Activated CD4-positive, alpha-beta T cell treated with anti-CD3 and anti-CD28 coated beads, Interleukin-2, amount 50 U/mL, for 4 hours (primary cell): ENCODE measurements at places on chromosomes 2 and 18.
A peak's percentile ranks its signal among the peaks of the same experiment; 100 is the strongest.

DNA sequence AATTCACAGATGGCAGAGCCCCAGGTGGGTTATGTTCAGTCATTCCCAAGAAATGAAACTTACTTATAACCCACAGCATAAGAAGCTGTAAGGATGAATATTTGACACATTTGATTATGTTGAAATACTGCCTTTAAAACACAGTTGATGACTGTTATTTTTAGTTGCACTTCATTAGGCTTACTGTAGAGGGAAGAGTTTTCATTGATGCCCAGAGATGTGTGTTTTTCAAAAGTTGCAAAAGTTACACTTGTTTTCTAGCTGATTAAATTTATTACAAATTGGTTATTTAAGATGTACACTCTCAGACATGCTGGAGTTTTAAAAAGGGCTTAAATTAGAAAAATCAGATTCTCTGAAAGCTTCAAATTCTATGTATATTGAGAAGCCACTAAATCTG lies 506.1 kb downstream of the PARD3B start:
- DNase-seq: no peak

DNA sequence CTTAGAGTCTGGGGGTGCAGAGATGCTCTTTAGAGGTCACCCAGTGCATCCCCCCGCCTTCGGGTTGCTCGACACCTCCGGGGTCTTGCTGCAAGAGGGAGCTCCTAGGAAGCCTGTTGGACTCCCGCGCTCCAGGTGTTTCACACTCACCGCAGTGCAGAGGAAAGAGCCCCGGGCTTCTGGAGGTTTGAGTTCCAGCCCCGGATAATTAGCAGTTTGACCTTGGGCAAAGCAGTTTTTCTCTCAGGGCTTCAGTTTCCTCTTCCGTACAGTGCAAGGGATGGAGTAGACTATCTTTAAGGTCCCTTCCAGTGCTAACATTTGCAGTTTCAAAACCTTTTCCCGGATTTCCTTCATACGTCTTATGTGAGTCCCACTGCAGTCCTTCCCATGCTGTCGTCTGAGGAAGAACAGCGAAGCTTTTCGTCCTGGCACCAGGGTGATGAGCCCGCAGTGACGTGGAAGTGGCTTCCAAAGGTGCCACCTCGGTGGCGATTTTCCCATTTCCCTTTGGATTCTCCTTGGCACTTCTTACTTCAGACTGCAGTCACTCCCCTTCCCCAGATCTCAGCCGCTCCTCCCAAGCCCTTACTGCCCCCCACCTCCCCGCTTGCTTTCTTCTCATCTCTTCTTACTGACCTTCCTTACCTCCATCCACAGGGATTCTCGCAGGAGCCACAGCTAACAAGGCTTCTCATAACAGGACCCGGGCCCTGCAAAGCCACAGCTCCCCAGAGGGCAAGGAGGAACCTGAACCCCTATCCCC lies 585 bp downstream of the PNKD start:
- DNase-seq: no peak

- no peak for DNase-seq
Measured at GRCh38 chr18:29160170-29160569, 983.2 kb upstream of the CDH2 start.

DNA sequence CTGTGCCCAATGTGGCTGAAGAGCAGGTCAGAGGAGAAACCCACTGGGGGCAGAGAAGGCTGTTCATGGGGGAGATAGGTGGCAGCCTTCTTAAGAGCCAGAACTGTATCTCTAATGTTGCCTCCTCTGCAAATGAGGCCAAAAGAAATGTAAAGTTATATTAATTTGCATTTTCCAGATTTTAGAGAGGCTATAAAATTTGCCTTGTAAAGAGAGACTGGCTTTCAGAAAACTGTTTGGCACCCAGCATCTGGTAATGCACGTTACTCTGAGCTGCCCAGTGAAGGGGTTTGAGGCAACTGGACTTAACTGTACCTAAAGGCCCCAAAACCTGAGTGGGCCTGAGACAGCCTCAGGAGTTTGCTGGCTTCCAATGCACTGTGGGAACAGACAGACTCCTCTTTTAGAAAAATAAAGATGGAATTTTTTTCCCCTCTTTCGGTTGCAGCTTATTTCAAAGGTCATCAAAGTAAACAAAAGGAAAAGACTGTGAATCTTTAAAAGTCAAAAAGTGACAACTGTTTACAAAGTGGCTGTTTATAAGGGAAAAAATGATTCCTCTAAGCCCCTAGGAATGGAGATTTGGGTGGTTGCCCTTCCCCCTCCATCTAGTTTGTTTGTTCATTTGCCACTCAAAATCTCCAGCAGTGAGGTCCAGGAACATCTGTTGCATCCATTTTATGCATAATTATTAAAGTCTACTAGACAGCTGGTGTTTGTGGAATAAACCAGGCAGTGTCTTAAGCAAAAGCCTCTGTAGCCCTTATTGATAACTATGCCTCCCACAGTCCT lies 132.2 kb upstream of the ZFP36L2 start:
- DNase-seq: no peak

- no peak for DNase-seq
Measured at GRCh38 chr18:66571845-66572244, 32.0 kb downstream of the CDH19 start.

- peak; percentile 9 for DNase-seq
Measured at GRCh38 chr2:109129356-109129920, 433 bp downstream of the SH3RF3 start.

DNA sequence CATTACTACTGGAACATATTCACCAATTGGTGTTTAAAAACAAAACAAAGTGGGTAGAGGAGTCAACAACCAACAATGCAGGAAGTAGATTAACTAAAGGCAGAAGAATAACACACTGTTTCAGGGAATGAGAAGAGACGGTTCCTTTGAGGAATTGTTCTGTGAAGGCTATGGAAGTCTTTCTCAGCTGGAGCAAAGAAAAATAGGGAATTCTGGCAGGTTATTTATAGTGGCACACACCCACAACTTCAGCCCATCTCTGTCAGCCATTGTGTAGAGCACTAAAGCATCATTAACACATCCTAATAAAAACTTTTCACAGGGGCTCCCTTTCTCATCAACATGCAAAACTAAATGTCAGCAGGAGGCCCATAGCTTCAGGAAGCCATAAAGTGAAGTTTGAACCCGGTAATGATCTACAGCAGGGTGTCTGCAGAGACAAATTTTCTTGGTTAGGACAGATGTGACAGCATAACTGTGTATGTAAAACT lies 113.6 kb downstream of the CDH2 start:
- DNase-seq: no peak

GRCh38 chr2:148896136-148896535 lies 21.1 kb downstream of the KIF5C start:
- no peak for DNase-seq

DNA sequence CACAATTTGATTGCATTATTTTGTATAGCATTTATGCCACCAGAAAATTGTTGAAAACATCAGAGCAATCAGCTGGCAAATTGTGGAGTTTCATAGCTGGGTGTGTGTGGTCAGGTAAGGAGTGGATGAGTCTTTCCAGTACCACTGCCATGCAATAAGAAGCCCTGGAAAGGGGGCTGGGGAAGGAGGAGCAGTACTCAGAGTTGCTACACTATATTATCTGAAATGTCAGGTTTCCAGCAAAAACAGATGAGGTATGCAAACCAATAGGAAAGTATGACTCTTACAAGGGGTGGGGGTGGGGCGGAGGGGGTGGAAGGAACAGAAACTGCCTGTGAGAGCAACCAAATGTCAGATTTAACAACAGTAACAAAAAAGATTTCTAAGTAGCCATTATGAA lies 112.2 kb downstream of the SOS1 start:
- DNase-seq: no peak

DNA sequence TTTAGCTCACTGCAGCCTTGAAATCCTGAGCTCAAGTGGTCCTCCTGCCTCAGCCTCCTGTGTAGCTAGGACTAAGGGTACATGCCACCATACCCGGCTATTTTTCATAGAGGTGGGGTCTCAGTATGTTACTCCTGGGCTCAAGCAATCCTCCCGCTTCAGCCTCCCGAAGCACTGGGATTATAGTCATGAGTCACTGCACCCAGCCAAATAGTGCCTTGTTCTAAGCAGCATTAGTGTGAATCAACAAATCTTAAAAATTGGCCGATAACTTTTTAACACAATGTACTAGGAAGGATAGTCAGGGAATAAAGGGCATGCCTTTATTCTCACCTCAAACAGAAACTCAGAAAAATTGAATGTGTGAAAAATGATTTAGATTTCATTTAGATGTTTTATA lies 51.6 kb downstream of the XRCC5 start:
- no peak for DNase-seq

DNA sequence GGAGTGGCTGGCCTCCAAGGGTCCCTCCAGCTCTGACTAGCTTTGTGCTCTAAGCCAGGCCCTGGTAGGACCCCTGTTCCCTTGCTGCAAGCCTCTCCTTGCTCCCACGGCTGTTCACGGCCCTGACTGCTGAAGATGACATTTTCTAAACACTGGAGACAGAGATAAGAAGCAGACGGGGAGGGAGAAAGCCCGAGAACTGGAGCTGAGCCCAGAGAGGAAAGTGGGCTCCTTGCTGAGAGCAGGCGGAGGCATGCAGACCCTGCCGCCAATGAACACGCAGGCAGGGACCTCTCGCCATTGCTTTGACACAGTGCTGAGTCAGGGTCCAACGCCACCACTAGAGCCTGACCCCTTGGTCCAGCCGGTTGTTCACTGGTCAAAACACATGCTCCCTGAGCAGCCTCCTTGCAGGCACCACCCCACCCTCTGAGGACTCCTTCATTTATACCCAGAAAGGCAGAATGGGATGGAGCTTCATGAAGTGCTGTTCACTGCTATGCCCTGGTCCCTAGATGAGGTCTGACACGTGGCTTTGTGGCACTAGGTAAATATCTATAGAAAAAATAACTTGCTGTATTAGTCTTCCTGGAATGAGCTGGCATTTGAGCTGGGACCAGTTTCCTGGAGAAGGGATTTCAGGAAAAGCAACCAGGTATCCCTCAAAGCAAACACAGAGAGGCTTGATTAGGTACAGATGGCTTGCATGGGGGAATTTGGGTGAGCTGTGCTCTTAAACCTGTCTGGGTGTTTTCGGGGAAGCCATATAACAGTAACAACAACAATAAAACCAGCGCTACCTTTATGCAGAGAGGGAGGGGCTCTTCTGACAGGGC lies 65.7 kb downstream of the MCFD2 start:
- DNase-seq: no peak

- no peak for DNase-seq
Measured at GRCh38 chr2:235763816-235764215, 270.0 kb downstream of the AGAP1 start.

- no peak for DNase-seq
Measured at GRCh38 chr18:49778826-49779465, 34.4 kb downstream of the ACAA2 start.

- DNase-seq: peak; percentile 34
Measured at GRCh38 chr2:202172439-202173211, 65.8 kb downstream of the SUMO1 start.

GRCh38 chr2:226524381-226524843 lies 275.2 kb downstream of the IRS1 start:
- no peak for DNase-seq

DNA sequence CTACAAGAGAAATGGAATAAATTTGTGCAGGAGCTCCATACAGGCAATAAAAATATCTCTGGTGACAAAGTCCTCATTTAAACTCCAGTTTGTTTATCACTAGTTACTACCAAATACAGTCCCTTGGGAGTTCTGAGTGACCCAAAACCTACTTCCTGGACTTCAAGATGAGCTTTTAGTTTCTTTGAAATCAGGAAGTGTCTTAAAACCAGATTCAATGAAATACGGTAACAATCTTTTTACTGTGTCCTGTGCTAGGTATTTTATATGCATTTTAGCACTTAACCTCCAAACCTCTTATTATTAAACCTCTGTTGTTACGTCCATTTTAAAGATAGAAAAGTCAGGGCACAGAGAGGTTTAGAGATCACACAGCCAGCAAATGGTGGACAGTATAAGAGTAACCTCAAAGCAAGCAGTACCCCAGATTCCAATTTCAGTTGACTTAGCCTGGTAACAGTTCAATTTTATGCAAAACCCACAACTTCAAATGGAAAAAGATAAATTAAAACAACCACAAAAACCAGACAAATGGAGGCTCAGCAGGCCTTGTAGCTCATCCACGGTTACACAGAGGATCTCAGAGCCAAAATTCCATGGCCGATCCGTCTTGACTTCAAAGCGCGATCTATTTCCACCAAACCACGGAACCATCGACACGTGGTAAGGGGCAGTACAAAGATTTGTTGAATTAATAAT lies 1.3 kb upstream of the KCMF1 start:
- no peak for DNase-seq

DNA sequence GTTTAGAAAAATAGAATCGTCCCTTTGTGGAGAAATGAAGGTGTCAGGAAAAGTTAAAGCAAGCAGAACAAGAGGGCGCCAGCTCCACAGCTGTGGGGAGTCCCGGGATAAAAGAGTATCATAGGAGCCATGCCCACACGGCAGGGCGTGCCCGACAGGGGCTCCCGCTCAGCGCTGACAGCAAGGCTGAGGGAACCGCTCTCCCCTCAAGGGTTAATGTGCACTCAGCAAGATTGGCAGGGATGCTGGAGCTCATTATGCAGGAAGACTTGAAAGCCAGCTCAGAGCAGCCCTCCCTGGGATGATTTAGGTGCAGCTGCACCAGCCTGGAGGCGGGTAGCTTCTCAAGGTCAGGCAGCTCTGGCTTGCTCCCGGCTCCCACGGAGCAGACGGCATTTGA lies 500.2 kb downstream of the EIPR1 start:
- DNase-seq: no peak

- DNase-seq: no peak
Measured at GRCh38 chr2:238022594-238023157, 38.1 kb upstream of the SCLY start.

DNA sequence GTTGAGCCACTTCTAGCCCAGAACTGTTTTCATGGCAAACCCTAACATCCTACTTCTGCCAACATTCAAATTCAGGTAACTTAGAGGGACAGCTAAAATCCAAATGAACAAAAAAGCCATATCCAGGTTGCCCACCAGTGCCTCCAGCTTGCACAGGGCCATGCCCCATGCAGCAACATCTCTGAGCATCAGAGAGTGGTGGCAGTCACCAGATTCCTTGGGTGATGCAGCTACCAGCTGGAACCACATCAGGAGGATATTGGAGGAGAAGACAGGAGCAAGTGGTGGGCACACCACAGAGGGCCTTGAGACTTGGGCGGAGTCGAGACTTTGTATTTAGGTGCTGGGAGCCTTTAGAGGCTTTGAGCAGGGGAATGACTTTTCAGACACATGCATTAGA lies 50.5 kb downstream of the SDC1 start:
- no peak for DNase-seq

DNA sequence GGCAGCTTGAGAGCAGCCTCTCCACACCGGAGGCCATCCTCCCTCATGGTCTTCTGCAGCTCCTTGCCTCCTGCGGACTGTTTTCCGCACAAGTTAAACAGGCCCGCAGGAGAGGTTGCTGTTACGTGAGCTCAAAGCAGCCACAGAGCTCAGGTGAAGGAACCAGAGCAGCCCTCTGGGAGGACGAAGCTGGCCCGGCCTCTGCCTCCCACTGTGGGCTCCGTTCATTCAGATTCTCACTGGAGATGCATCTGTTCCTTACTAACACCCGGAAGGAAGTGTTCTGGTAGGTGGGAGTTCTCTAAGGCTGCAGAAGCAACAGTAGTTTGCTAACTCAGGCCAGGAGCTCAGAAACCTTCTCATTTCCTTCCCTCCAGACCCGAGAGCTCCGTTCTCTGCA lies 10.9 kb downstream of the DIPK1C start:
- DNase-seq: no peak

GRCh38 chr2:10161961-10162441 lies 39.5 kb downstream of the RRM2 start:
- peak; percentile 4 for DNase-seq
